Stimulated activated CD4-positive, alpha-beta T cell treated with anti-CD3 and anti-CD28 coated beads, Interleukin-1b, Interleukin-23, amount 100 ng/mL, for 1 hour (primary cell): ENCODE measurements at places on chromosomes 5 and 9.

DNA sequence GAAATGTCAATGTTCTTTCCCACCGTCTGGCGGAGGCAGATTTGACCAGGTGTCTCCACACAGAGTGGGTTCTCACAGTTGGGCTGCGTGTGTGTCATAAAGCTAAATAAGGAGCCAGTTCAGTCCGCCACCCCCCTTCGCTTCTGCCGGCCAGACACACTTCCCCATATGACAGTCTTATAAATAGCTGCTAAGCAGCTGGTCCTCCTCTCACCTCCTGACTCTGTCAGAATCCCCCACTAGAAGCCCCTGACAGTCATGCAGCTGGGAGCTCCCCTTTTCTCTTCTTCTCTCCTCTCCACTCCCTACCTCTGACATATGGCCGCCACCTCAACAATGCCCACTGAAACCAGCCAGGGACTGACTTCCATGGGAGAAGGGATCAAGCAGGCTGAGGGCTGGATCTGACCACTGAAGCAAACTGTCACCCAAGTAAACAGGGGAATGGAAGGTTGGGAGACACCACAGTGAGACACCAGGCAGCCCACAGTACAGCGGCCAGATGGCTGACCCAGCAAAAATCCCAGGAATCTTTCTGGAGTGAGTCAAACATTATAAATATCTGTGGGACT, 141.9 kb upstream of the EFNA5 start:
- DNase-seq = no peak

DNA sequence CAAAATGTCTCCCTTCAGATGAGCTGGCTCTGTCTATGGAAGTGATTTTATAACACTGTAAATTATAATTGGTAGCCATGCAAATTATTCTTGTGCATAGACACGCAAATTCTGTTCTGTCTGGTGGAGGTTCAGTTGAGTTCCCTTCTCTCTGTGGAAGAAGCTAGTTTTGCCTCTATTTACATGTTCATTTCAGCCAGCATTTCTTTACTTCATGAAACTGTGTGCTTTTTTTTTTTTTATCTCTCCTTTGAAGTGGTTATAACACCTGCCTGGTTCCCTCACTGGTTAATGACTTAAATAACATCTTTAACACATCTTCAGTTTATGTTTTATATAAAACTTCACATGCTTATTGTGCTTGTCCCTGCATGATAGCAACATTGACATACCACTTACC, 149.4 kb upstream of the FBXL7 start:
- DNase-seq = no peak

DNA sequence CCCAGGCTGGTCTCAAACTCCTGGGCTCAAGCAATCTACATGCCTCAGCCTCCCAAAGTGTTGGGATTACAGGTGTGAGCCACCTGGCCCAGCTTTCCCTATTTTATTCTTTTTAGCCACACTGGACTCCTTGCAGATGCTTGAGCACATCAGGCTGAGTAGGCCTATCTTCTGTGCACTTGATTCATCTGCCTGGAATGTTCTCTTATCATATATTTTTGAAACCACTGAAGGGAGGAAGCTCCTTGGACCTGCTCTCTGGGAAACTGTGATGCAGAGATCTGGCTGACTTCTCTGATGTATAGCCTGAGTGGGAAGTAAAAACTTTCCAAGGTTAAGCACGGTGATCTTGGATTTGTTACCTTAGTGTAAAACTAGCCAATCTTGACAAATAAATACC, 6.5 kb upstream of the MAT2B start:
- no peak for DNase-seq

- DNase-seq = no peak
Measured at GRCh38 chr5:14444161-14444560, 137.4 kb upstream of the OTULINL start.

GRCh38 chr5:139848508-139849100, 53.0 kb downstream of the PSD2 start:
- no peak for DNase-seq

DNA sequence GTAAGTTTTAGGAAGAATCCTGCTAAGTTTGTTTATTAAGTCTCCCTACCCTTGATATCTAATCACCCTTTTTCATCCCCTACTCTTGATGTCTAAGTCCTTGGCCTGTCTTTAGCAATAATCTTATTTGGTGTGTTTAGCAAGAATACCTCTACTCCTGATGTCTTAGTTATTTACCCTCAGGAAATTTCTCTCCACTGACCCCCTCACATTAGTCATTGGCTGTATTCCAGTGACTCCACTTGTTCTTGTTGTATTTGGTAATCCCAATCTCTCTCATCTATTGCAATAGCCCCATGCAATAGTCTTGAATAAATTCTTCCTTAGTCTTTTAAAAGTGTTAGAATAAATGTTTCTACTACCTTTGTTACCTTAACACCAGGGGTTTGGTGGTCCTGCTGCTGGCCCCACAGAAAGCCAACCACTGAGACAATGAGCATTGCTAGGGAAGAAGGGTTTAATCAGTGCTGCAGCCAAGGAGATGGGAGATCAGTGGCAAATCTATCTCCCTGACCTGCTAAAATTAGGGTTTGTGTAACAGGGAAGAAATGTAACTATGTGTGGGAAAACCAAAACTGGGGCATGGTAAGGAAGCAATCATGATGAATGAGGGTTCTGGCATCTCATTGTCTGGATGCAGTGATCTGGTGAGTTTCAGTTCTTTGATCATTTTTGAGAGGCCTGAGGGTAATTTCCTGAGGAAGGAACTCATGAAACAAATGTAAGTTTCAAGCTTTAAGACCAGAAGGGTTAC, 236.4 kb upstream of the DAB2 start:
- no peak for DNase-seq

GRCh38 chr9:133142684-133143622, 20.8 kb downstream of the GBGT1 start:
- no peak for DNase-seq

DNA sequence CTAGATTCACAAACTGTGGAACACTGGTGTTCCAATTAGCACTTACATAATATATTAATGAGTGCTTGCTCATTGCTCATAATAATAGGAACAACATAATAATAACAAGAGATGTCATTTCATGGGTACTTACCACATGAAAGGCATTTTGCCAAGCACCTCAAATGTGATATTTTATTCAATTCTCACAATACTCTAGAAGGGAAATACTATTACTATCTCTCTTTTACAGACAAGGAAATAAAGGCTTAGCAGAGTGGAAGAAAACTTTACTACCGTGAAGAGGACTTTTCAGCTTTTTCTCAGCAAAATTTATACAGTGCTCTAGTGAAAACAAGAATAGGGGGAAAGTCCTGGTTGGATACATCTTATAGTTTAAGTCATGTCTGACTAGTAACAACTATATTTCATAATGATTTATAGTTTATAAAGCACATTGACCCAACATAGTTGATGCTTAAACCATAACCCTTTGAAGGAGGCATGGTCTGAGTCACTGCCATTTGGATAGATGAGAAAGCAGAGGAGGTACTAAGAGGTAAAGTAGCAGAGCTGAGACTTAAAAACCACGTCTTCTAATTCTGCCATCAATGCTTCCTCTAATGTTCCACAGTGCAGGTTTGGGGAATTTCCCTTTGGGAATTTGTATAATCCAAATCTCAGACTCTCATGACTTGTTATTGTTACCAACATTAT, 124.7 kb downstream of the CEP120 start:
- DNase-seq = no peak

GRCh38 chr5:51347704-51348103, 35.5 kb upstream of the ISL1 start:
- DNase-seq = no peak

DNA sequence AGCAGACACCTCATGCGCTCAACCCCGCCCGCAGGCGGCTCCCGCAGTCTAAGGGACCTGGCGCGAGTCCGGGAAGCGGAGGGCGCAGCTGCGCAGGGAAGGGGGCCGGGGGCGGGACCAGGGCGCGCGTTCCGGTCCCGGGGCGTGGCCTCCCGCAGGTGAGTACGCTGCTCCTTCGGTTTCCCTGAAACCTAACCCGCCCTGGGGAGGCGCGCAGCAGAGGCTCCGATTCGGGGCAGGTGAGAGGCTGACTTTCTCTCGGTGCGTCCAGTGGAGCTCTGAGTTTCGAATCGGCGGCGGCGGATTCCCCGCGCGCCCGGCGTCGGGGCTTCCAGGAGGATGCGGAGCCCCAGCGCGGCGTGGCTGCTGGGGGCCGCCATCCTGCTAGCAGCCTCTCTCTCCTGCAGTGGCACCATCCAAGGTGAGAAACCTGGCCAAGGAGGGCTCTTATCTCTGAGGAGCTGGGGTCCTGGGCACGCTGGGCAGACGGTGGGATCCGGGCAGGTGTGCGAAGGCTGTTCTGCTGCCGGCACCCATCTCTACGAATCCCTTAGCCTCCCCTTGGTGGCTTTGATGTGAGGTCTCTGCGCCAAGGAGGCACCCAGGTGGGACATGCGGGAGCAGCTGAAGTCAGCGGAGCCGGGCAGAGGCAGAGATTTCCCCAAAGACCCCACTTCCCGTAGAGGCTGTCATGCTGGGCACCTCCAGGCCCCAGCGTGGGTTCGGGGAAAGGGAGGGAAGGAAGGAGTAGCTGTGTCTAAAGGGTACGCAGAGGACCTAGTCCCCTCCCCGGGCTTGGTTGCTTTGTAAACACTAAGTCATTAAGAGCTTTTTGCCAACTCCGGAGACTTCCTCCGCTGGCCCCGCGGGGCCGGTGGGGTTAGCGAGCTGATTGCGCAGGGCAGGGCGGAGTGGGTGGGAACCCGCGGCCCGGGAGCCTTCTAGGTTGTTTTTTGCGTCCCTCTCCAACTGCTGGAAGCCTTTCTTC, at the start of gene F2RL1:
Gene F2RL1 (plus strand): TSS at position 187 of the 988 bp plus-strand sequence. CDS start 153 bp downstream, at position 340.
- DNase-seq = peak; percentile 31

- DNase-seq = no peak
Measured at GRCh38 chr5:154831451-154831850, 19.0 kb downstream of the FAXDC2 start.

DNA sequence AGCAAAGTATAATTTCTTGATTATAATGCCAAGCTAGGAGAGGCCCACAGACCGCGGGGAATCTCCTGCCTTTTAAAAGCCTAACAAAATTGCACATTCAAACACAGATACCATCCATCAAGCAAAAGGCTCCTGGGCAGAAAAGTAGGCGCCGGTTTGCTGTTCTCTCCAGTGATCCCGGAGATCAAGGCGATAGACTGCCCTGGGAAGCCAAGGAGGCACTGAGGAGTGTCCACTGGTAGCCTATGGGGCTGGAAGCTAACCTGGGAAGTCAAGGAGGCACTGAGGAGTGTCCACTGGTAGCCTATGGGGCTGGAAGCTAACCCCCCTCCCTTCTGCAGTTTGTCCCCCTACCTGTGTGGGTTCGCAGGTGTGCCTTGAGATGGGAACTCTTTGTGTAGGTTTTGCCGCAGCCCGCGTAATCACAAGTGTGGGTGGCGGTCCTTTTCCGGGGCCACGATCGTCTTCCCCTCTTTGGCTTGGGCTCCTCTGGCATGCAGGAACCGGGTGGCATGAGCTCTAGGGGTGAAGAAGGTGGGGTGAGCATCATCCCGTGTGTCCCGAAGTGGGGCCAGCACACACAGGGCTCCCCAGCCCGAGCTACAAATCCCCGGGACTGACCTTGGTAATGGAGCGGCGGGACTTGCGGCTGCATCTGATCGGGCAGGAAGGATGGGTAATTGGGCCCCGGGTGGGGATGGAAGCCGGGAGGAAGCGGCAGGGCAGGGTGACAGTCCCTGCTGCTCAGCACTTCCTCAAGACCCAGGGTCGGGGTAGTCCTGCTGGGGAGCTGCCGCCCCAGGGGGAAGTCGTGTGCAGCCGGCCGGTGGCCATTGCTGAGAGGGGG, 2.7 kb downstream of the KLF4 start:
- DNase-seq = no peak

GRCh38 chr5:64680289-64680688, 10.0 kb upstream of the SHISAL2B start:
- no peak for DNase-seq
